Foreskin fibroblast (primary cell): ENCODE measurements at places on chromosomes 16 and 17.

DNA sequence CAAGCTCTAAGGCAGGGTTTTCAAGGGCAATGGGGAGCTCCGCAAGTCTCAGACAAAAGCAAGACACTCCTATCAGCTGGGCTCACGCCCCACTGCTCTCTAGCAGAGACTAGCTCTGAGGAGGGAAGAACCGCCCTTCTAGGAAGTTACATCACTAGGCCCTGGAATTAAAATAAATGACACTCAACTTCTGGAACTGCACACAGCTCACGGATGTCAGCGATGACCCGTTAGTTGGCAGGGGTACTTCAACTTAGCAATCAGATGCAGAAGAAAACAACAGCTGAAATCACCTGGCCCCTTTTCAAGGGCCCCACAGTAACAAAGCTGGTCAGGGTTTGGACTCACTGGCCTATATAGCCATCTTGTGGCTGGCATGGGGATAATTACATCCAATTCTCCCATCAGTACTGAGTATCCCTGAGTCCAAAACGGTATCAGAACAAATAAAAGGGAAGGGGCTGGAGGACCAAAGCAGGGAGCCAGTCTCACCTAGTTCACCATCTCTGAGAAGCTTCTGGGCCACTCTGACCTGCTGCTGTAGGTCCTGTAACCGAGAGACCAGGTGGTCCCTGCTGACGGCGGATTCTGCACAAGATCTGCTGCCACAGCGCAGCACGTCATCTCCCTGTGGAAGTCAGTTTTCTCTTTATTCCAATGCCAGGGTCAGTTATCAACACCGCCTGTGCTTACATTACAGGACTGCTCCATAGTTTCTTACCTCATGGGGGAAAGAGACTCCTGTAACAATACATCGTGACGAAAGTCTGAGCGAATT, 22.2 kb downstream of the SERPINF1 start:
- peak; percentile 89 for DNase-seq

- DNase-seq, result no peak
These were observed 17.1 kb upstream of the RHOT1 start for GRCh38 chr17:32124985-32125847.

DNA sequence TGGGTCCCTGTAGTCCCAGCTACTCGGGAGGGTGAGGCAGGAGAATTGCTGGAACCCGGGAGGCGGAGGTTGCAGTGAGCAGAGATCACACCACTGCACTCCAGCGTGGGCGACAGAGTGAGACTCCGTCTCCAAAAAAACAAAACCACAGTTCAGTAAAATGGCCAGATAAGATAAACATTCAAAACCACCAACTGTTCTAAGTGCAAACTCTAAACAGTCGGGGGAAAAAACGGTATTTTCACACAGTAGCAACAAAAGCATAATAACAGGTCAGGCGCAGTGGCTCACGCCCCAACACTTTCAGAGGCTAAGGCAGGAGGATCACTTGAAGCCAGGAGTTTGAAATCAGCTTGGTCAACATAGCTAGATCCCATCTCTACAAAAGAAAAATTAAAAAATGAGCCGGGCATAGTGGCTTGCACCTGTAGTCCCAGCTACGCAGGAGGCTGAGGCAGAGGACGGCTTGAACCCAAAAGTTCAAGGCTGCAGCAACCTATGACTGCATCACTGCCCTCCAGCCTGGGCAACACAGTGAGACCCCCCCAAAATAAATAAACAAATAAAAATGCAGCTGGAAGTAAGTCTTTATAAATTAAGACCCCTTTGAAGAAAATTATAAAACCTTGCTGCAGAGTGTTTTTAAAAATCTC, 10.8 kb upstream of the HASPIN start:
- DNase-seq, result no peak

DNA sequence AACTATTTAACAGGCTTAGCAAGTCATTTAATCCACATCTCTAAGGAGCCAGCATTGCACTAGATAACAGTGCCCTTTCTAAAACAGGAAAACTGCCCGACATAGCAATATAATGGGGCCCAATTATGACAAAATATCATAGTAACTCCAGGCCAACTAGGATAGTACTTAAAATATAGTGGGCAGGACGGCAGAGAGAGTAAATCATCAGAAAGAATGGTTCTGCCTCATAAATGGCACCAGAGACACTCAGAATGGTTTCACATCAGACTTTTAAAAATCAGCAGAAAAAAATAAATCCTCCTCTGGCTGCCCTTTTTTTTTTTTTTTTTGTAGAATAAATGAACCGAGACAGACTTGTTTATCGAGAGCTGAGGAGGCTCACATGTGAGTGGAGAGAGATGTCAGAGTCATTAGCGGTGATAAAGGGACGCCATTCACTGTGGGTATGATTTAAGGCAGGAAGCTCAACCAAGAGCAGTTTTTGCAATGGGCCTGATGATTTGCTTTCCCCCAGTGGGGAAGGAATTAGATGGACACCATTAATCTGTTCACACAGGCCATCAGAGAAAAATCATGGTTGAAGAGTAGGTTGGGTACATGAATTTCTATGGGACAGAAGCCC, 62.6 kb downstream of the CPPED1 start:
- no peak for DNase-seq

DNA sequence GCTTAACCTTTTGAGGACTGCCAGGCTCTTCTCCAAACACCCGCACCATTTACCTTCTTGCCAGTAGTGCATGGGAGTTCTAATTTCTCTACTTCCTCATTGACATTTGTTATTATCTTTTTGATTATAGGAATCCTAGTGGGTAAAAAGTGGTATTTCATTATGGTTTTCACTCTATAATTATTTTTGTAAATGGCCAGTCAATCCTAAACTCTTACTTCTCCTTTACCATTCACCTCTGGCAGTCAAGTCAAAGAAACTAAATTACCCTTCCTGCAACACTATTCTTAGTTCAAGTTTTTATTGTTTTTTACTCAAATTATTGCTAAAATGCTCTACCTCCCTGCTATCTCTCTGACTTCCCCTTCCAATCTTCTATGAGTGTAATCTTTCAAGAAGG, 29.8 kb upstream of the ANKFY1 start:
- no peak for DNase-seq
